ENCODE measurements at places on chromosomes 12 and 14. TPM values are rescaled to one million over a fixed set of nuclear protein-coding genes. Genes with fewer than 3 reads are reported as not detected.

GRCh38 chr12:76299536-76300296 lies 48.5 kb downstream of the BBS10 start:
- DNase-seq, result peak; percentile 26

DBX2 gene
- not detected for total RNA-seq

GRCh38 chr12:131242741-131243496 lies 289.2 kb downstream of the ADGRD1 start:
- DNase-seq, result peak; percentile 65

GRCh38 chr14:23537351-23538049 lies 14.1 kb downstream of the ZFHX2 start:
- DNase-seq, result peak; percentile 66

DNA sequence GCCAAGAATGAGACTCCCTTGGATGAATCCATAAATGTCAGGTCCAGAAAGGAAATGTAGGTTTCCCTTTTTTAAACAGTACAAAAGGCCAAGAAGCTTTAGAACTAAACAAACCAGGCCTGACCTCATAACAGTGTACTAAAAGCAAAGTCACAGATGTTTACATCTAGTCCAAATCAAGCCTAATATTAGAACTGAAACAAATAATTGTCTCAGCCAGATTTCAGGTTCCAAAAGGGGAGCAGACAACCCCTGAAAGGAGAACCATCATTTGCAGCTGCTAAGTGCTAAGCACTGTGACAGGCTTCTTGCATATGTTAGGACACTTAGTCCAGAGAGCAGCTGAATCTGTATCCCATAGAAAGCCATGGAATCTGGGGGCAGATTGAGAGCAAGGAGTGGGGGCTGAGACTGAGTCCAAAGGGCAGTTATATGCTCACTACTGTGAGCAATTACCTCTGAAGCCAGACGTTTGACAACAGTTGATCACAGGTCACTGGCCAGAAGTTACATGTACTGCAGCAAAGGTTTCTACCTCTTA lies 90.1 kb downstream of the STXBP6 start:
- DNase-seq, result no peak

- DNase-seq, result no peak
Observed at GRCh38 chr12:30885321-30885720, 41.2 kb upstream of the TSPAN11 start.

DNA sequence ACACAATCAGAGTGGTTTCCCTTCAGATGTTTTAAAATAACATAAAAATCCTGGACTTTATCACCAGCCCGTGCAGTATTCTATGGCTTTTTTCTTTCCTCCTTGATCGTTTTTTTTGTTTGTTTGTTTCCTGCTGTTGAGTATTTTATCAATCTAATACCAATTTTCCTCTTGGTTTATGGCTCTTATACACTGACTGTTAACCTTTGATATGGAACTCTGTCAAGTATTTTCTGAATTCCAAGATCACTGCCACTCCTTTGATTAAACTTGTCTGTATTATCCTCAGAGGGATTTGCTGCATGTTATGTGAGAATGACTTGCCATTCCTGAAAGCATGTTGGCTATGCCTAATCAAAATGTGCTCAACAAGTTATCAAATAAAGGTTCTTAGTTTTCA lies 88.4 kb downstream of the PELI2 start:
- DNase-seq, result no peak

- DNase-seq, result no peak
Observed at GRCh38 chr12:96743606-96744005, 163.5 kb upstream of the NEDD1 start.

DNA sequence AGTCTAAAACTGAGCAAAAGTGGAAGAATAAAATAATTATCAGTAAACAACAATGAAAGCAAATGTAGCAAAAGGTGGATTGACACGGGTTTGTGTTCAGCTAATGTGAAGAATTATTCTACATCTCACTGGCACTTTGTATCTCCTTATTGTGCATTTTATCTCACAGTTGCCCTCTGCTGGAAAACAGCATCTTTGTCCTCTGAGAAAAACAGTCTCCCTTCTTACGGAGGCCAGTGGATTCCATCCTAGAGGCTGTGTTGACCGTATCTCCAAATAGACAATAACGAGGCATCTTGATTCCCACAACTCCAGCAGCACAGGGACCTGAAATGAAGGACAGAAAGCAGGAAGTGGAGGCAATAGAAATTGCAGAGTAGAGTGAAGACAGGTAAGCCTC lies 51.3 kb upstream of the PLBD1 start:
- DNase-seq, result peak; percentile 2
